ENCODE measurements at places on chromosomes 5 and 9. TPM values are rescaled to one million over a fixed set of nuclear protein-coding genes. Genes with fewer than 3 reads are reported as not detected.

The WNT8A gene
- not detected for total RNA-seq

The SLC35A4 gene
- total RNA-seq: 17.0 TPM

The PCDHGA4 gene
- 5.8 TPM for total RNA-seq

The GMCL2 gene
- 0.16 TPM for total RNA-seq

The DAB2IP gene
- total RNA-seq: 16.8 TPM

The COL5A1 gene
- total RNA-seq: 622 TPM

The RAB3C gene
- 2.0 TPM for total RNA-seq

The IFNB1 gene
- total RNA-seq: not detected

All from urinary bladder (tissue), 4 donors.